ENCODE measurements at places on chromosomes 1 and 21. TPM values are rescaled to one million over a fixed set of nuclear protein-coding genes. Genes with fewer than 3 reads are reported as not detected.

CLCA1 gene
- total RNA-seq = not detected

DMBX1 gene
- not detected for total RNA-seq

MYOG gene
- total RNA-seq = not detected

DENND4B gene
- total RNA-seq = 14.3 TPM

MMEL1 gene
- total RNA-seq = not detected

SLC6A17 gene
- total RNA-seq = not detected

ELAPOR1 gene
- total RNA-seq = under 0.01 TPM

KLF17 gene
- total RNA-seq = under 0.01 TPM

TDRD10 gene
- not detected for total RNA-seq

S100A2 gene
- total RNA-seq = 10.8 TPM

AVPR1B gene
- total RNA-seq = not detected

Measured in bronchus fibroblast of lung (primary cell).